DMS53 (cell line): ENCODE measurements at places on chromosomes 12 and 14.

GRCh38 chr12:110020956-110021355 lies 21.7 kb downstream of the ANKRD13A start:
- no peak for DNase-seq

DNA sequence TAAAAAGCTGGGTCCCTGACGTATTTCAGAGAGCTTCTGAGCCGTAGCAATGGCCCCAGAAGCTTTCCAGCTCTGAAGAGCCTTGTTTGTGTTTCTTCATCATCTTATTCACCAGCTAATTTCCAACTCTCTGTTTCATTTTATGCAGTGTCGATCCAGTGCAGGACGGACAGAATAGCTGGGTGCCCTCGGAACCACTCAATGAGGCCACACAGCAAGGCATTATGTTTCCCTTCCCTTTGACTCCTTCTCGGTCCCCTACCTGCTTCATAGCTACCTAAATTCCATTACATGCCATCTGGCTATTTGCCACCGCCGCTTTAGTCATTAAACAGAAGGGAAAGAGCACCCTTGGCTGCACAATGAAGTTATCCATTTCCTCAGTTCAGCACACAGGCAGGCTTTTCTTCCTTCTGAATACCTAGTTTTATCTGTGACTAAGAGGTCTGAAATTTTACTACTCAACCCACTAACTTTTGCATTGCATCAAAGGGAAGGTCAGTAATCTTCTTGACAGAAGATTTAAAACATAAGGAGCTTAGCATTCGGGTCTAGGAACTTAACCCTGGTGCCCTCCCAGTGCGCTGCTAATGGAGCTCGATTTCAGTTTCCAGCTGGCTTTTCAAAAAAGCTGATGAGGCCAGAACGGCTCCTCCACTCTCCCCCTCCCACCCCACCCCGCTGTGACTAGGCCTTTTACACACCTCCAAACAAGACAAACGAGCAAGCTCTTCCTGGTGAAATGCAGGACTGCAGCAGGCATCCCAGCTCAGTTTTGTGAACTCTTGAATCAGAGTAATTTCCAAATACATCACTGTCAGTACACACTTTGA lies 176.8 kb downstream of the GXYLT1 start:
- DNase-seq, result no peak

DNA sequence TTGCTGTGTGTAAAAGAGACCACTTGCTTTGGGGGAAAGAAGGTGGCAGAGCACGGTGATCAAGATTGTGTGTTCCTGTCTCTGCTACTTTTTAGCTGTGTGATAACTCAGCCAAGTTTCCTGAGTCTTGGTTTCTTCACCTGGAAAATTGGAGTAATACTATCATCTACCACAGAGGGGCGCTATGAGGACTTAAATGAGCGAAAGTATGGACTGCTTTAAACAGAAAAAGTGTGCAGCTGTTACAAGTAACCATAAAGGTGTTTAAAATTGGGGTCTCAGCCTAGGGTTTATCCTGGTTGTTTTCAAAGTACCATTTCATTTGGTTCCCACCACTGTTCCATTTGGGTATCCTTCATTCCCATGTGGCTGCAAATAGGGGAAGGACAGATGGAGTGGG lies 65.9 kb upstream of the WSCD2 start:
- peak; percentile 42 for DNase-seq

DNA sequence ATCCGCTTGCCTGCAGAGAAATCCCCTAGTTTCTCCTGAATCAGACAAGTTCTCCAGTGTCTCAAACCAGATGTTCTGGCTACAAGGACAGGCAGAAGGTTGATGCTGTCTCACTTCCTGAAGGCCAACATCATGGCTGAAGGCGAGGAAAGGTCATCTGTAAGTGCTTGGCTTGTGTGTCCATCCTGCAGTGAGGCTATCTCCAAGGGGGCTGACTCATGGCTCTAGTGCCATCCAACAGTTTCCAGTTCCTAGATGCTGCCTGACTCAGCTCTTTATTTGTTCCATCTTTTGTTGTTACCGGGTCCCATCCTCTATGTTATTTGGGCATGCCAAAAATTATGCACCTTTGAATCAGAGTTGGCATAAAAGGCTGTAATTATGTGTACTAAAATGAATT lies 232.1 kb upstream of the TBX3 start:
- no peak for DNase-seq

- no peak for DNase-seq
Measured at GRCh38 chr12:51012570-51013236, 13.5 kb downstream of the SLC11A2 start.

GRCh38 chr14:76456200-76456599 lies 80.3 kb downstream of the ESRRB start:
- peak; percentile 72 for DNase-seq

- DNase-seq, result peak; percentile 85
Measured at GRCh38 chr12:122062832-122063693, 15.5 kb upstream of the MLXIP start.

GRCh38 chr12:25018146-25018545 lies 69.2 kb upstream of the BCAT1 start:
- no peak for DNase-seq

DNA sequence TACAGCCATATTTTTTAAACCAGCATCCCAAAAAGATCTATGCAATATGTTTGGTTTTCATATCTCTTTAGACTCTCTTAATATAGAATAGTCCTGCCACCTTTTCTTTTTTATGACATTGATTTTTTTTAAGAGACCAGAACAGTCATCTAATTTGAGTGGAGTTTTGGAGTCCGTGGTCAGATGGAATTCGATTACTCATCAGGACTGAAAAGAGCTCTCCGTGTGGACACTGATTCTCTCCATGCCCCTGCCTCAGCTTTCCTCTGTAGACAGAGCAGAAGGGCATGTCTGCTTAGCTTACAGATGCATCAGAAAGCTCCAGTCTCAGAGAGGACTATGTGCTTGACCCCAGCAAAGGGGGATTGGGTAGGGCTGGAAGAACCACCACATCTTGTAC lies 27.8 kb downstream of the SMCO2 start:
- DNase-seq, result no peak

- DNase-seq, result no peak
Measured at GRCh38 chr14:89379006-89379405, 38.0 kb downstream of the FOXN3 start.
